Aorta (tissue), 5 donors: ENCODE measurements at places on chromosomes 3 and 15.

GRCh38 chr3:38325256-38325655 lies 21.3 kb upstream of the XYLB start:
- no peak for DNase-seq

DNA sequence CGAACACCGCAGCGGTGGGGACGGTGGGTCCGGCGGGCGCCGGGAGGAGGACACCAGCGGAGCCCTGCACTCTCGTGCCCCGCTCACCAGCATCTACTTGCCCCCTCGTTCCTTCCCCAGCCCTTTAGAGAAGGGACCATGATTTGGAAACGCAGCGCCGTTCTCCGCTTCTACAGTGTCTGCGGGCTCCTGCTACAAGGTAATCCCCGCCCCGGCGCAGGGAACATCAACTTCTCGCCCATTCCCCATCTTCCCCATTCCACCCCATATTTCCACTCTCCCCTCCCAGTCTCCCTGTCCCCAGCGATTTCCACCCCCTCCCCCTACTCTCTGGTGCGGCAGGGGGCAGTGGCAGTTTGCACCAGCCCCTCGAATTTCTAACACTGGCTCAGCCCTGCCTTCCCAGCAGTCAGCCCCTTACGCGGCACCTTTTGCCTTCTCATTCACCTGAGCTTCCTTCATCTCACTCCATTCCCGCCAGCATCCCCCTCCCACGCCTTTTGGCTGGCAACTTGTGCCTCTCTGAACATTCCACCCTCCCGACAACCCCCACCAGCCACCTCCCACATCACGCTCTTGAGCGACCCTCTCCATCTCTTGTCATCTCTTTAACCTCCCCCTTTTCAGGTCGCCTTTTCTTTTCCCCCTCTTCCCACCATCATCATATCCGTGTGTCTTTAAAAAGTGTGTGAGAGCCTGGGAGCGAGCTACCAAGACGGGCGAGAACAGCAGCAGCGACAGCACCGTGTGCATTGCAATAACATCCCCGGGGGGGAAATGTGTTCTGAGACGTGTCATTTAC lies 882 bp downstream of the CADM2 start:
- peak; percentile 45 for DNase-seq

GRCh38 chr15:91183596-91183995 lies 83.5 kb downstream of the SV2B start:
- no peak for DNase-seq

DNA sequence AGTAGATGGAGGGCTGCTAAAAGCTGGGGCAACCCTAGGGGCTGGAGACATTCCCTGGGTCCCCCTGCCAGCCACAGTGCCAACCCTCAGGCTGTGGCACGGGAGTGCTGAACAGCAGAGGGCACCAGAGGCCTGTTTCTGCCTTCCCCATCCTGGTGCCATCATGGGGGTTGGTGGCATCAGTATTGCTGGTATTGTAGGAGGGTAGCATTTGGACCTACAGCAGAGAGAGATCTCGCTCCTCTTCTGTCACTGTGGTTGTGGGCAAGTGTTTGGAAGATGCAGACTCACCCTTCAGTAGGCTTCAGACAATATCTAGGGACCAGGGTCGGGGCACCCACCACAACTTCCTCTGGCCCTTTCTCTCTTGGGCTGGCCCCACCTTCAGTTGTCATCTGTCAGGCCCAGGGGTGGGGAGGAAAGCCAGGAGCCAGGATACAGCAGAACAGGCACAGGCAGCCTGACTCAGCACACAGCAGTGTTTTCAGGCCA lies 123.5 kb downstream of the RPLP1 start:
- DNase-seq = peak; percentile 79

DNA sequence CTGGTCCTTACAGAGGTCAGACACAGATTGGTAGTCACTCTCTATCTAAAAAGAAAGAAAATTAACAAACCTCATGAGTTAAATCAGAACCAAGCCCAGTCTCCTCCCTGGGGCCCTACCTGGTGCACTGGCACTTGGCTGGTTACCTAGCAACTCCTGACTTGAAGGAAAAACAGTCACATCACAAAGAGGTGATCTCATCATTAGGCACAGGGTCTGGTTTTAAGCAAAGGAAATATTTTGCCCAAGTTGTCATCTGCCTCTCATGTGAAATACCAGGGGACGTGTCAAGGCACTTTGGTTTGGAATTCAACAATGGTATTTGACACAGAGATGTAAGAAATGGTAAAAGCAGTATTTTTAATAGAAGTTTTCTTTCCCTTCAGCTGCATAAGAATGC lies 47.7 kb upstream of the FMN1 start:
- no peak for DNase-seq

- no peak for DNase-seq
Observed at GRCh38 chr3:150739877-150740645, 22.9 kb downstream of the SIAH2 start.

GRCh38 chr15:80070840-80071239 lies 11.4 kb downstream of the ZFAND6 start:
- no peak for DNase-seq

DNA sequence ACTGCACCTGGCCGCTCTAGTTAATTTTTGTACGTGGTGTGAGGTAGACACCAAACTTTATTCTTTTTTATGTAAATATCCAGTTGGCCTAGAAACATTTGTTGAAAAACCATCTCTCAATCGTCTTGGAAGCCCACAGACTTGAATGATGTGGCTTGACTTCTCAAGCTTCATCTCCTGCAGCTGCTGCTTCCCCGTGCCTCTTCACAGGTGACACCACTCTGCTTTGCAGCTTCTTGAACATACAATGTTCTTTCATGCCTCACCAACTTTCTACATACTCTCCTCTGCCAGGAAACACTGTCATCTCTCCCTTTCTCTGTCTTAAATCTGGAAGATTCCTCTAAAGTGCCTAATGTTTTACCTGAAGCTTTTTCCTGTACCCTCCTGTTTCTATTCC lies 35.6 kb downstream of the MAP6D1 start:
- DNase-seq = no peak

- no peak for DNase-seq
Observed at GRCh38 chr3:166955201-166955939, 424.7 kb downstream of the ZBBX start.

DNA sequence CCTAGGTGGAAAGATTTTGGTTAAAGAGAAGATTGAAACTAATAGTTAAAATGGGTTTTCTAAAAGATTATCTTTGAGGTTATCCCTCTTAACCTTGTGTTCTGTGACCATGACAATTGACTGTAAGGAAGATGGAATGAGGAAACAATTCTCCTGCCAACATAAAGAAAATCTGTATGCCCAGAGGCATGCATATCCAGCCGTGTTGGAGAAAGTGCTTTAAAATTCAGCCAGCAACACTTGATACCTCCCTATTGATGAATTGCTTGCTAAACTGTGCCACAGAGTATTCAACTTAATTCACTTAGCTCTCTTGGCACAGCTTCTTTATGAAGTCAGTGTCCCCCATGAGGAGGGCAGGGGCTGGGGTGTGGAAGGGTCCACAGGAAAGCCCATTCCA lies 203.5 kb downstream of the UBE2E2 start:
- no peak for DNase-seq

GRCh38 chr3:149828390-149828789 lies 15.4 kb downstream of the RNF13 start:
- DNase-seq = no peak

DNA sequence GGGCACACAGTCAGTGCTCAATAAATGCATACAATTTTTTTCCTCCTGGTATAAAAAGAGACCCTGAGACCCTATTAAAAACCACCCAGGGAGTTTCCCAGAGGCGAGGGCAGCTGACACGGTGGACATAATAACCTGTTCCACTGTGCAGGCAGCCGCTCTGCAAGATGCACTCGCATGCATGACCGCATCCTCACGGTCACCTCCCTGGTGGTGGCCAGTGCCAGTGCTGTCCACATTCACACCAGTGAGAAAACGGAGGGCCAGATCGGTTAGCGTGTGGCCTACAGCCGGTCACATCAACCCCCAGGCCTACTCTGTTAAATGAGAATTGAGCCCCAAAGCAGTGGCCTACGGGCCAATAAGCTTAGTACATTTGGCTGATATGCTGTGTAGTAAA lies 24.8 kb downstream of the SH3BP5 start:
- DNase-seq = no peak

DNA sequence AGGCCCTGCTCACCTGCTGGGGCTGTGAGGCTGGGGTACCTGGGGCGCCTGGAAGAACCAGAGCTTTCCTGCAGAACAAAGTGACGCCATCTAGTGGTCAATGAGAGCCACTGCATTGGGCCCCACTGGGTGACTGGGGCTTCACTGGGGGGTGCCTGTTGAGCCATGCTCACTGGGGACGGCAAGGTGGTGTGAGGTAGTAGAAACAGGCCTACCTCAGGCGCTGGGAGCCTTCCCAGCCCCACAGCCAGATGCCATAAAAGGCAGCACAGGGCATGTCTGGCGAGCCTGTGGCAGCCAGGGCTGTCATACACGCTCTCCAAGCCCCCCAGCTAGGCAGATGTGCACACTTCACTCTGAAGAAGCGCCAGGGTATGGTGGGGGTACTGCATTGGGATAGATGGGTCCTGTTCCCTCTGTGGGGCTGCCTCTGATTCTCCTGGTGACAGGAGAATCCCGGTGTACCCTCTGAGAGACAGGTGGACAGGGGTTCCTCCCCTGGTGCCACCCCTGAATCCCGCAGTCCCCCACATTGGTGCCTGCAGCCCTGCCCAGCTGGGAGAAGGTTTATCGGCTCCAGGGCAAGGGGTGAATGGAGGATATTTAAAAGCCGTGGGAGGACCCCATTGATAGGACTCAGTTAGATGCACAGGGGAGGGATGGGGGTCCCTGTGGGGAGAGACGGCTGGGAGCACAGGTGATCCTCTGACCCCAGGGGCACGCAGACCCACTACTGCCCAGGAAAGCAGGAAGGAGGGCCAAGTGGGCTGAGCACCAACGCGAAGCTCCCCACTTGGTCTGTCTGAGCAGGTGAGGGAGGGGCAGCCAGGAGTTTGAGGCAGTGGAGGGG lies 178.8 kb downstream of the NSMCE3 start:
- DNase-seq = no peak

- no peak for DNase-seq
Observed at GRCh38 chr15:90840157-90840855, 28.1 kb upstream of the FURIN start.

DNA sequence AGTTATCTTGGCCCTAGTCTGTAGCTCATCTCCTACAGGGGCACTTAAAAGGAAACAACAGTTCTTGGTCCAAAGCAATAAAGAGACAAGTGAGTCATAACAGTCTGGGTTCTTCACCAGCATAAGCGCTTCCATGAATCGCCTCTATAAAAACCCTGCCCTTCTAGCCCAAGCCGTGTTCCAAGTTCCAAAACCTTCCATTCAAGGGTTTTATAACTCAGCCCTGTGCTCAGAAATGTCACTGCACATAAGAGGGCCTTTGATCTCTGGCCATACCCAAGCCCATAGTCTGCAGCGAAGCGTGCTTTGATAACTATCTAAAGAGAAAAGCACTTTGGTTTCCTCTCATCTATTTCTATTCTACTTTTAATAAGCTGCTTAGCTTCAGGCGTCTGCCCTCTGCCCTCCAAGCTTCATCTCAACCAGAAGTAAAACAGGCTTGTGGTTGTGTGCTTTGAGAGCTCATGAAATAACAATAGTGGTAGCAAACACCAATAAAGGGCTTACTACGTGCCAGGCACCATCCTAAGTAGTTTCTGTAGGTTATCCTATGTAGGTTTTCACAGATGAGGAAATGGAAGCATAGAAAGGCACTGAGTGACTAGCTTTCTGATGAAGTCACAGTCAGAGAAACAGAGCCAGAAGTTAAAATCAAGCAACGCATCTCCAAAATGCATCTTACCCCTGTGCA lies 64.0 kb upstream of the AKAP13 start:
- DNase-seq = no peak

DNA sequence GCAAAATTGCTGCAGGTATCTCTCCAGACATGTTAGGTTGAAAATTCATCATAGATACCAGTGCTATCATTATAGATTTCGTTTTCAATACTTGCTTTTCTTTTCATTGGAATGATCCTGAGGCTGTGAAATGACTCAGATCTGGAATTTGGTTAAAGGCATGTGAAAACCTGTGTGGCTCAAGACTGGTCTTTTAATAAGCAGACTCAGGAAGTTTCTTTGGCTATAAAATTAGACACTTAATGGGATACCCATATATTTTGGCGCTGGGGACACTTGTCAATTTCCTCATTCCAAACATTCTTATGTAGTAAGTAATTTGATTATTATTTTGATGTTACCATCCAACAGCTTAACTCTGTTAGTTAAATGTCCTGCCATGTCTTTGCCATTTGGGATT lies 1041.1 kb upstream of the GBE1 start:
- DNase-seq = no peak

GRCh38 chr3:72439321-72440183 lies 408.7 kb downstream of the SHQ1 start:
- no peak for DNase-seq

DNA sequence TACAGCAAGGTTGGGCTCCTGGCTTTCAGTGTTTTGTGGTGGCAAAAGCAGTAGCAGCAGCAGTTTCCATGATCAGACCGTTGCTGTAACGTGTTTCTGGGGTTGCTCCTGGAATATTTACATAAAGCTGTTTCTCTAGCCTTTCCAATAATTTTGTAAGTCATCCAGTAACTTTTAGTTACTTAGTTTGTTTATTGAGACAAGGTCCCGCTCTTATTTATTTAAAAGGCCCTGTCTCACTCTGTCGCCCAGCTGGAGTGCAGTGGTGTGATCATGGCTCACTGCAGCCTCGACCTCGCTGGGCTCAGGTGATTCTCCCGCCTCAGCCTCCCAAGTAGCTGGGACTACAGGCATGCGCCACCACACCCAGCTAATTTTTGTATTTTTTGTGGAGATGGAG lies 8.8 kb upstream of the MYO5A start:
- DNase-seq = no peak

- DNase-seq = no peak
Observed at GRCh38 chr3:98892263-98892662, 9.2 kb downstream of the DCBLD2 start.

GRCh38 chr3:37162501-37163245 lies 11.7 kb downstream of the LRRFIP2 start:
- DNase-seq = no peak

- DNase-seq = no peak
Observed at GRCh38 chr15:96585484-96586386, 255.2 kb downstream of the NR2F2 start.

DNA sequence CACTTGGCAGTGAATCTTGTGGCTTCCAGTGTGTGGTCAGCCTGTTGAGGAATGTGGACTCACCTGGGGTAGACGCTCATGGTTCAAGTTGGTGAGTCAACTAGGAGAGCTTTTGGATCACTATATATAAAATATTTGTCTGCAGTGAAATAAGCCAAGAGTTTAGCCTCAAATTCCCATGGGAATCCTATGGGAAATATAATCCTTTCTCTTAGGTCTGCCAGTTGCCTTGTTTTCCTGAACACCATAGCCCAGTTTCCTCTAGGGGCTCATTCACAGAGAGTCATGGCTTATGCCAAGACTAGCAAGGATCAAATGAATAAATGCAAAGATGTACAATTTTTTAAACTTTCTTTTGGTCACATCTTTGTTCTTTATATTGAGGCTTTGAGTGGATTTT lies 100.1 kb upstream of the NPHP3 start:
- no peak for DNase-seq

GRCh38 chr3:161557445-161558150 lies 61.0 kb downstream of the OTOL1 start:
- no peak for DNase-seq
